ENCODE measurements at places on chromosomes 5 and 9. TPM values are rescaled to one million over a fixed set of nuclear protein-coding genes. Genes with fewer than 3 reads are reported as not detected.

Gene TENT4A
- 39.3 TPM for total RNA-seq

Gene SPATA31E1
- not detected for total RNA-seq

Gene ENC1
- 24.5 TPM for total RNA-seq

DNA sequence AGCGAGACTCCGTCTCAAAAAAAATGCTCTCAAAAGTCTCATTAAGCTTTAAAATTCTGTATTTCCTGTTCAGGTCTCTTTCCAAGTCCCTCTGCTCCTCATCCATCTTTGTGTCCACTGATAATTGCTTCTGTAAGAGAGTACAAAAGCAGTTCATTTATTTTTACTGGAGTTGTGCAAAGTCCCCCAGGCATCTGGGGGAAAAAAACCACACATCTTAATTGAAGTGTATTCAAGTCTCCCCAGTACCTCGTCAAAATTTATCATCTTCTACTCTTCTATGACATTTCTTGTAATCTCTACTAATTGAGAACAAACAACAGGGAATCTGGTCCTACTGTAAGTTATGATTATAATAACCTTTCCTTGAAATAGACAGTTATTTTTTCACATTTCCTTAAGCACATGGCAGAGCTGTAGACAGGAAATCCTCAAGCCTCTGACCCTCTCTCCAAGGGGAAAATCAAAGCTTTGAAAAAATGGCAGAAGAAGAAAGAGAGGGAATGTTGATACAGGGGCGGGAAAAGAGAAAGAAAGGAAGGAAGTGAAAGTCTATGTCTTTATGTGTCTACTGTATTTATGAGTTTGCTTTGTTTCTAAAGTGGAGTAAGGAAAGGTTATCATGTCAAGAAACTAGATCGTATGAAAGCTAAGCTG is 51.5 kb downstream of the RAI14 start:
- no peaks in the 10 kb centered on the region for H3K27me3 ChIP-seq
- no peak overlapping the region for H3K27ac ChIP-seq
- H3K4me3 ChIP-seq: no peak overlapping the region

DNA sequence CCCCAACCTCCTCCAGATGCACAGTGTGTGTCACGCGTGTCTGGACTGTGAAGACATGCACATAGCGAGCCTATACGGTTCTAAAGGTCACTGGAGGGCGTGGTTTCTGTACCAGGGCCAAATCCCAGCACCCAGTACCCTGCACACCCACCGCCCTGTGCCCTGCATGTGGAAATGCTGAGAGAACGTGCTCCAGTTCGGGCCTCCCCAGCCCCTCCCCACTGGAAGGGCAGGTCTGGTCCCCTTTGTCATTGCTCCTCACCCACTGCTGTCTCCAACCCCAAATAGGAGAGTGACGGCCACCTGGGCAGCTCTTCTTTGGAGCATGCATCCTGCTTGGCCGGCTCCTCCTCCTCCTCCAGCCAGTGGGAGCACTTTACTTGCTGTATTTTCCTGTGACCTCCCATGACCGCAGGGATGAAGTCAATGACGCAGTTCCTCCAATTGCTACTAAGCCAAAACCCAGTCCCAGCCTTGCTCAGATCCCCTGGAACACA is 116.7 kb downstream of the WNK2 start:
- no peak overlapping the region for H3K4me3 ChIP-seq
- H3K27ac ChIP-seq: no peak overlapping the region
- H3K36me3 ChIP-seq: no peaks in the 10 kb centered on the region
- H3K4me1 ChIP-seq: no peaks in the 10 kb centered on the region
- no peaks in the 10 kb centered on the region for H3K27me3 ChIP-seq
- no peak for DNase-seq

DNA sequence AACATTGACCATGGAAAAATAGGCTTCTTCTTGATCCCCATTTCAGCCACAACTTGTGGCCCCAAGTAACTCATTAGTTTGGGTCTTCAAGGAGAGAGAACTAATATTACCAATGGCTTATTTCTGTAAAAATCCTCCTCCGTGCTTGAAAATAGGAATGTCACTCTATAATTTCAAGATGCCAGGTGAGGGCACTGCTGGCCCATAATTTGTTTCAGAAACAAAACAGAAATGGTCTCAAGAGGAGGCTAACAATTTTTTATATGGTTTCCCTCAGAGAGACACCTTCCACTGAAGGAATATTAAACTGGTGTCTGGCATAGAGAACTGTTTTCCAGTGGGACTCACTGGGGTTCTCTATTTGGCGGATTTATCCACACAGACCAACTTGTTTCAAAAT is 437.0 kb upstream of the TRPC7 start:
- H3K27ac ChIP-seq: no peak overlapping the region
- peak; percentile 56 for DNase-seq
- H3K4me3 ChIP-seq: no peak overlapping the region
- H3K4me1 ChIP-seq: peaks cover 8% of the 10 kb centered on the region
- no peaks in the 10 kb centered on the region for H3K27me3 ChIP-seq

GRCh38 chr5:134503937-134504437 is 21.5 kb upstream of the JADE2 start:
- H3K36me3 ChIP-seq: no peaks in the 10 kb centered on the region
- H3K4me3 ChIP-seq: peak overlapping the region; percentile 11
- peaks cover 66% of the 10 kb centered on the region for H3K4me1 ChIP-seq
- no peaks in the 10 kb centered on the region for H3K27me3 ChIP-seq
- DNase-seq: peak; percentile 16

GRCh38 chr5:134100283-134101091 is 14.0 kb upstream of the TCF7 start:
- H3K4me3 ChIP-seq: no peak overlapping the region
- H3K36me3 ChIP-seq: no peaks in the 10 kb centered on the region
- peaks cover 5% of the 10 kb centered on the region for H3K4me1 ChIP-seq
- no peaks in the 10 kb centered on the region for H3K27me3 ChIP-seq

DNA sequence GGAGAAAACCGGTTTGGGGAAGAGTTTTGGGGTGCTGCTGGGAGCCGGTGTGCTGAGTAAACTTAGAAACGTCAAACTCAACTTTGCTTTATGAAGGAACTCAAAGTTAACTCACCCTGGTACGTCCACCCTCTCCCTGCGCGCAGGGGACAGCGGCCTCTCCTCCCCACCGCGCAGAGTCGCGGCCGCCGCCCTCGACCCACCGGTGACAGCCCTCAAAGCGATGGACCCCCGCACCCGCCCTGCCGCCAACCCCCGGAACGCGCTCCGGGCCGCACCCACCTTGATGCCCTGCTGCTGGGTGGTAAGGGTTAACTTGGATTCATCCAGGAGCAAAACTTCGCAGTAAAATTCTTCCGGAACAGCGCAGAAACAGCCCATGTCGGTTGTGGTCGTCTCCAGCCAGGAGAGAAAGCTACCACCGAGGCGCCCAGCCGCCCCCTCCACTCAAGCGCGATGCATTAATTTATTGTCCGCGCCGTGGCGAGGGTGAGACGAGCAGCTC is 366 bp downstream of the EPB41L4A start:
- no peaks in the 10 kb centered on the region for H3K36me3 ChIP-seq
- no peak for DNase-seq
- no peak overlapping the region for H3K27ac ChIP-seq
- peak overlapping the region; percentile 60 for H3K4me3 ChIP-seq

- no peaks in the 10 kb centered on the region for H3K27me3 ChIP-seq
- peaks cover 20% of the 10 kb centered on the region for H3K4me1 ChIP-seq
- DNase-seq: peak; percentile 64
- no peaks in the 10 kb centered on the region for H3K36me3 ChIP-seq
- H3K4me3 ChIP-seq: no peak overlapping the region
Observed at GRCh38 chr9:12961276-12961809, 186.5 kb downstream of the LURAP1L start.

DNA sequence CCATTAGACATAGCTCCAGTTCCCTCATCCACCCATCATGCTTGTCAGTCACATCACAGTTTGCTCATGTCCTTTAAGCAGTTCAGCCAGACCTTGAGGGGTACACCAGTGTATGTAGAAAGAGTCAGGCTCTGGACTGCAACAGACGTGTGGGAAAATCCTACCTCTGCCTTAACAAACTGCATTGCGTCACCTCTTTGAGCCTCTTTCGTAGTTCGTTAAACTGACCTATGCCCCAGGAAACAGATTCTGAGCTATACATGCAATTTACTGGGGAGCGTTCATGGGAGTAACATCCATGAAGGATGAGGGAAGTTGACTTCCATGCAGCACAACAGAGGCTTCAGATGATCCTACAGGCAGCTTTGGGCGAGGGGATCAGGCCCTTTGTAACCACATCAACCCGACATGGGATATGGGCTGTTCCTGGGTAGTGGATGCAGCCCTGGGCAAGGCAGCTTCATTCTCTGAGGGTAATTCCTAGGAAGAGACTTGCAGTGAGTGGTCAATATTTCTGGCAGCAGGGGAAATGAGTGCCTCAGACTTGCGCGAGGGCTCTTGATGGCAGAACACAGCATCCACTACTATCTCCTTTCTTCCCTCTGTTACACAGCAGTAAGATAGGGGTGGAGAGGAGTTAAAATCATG is 4.3 kb downstream of the SPINK4 start:
- H3K27ac ChIP-seq: no peak overlapping the region
- no peak for DNase-seq
- no peaks in the 10 kb centered on the region for H3K4me1 ChIP-seq

DNA sequence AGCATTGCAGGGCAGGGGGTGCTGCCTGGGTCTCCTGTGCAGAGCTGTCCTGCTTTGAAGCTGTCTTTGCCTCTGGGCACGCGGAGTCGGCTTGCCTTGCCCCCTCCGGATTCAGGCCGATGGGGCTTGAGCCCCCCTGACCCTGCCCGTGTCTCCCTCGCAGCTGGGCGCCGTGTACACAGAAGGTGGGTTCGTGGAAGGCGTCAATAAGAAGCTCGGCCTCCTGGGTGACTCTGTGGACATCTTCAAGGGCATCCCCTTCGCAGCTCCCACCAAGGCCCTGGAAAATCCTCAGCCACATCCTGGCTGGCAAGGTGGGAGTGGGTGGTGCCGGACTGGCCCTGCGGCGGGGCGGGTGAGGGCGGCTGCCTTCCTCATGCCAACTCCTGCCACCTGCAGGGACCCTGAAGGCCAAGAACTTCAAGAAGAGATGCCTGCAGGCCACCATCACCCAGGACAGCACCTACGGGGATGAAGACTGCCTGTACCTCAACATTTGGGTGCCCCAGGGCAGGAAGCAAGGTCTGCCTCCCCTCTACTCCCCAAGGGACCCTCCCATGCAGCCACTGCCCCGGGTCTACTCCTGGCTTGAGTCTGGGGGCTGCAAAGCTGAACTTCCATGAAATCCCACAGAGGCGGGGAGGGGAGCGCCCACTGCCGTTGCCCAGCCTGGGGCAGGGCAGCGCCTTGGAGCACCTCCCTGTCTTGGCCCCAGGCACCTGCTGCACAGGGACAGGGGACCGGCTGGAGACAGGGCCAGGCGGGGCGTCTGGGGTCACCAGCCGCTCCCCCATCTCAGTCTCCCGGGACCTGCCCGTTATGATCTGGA is 2.7 kb downstream of the CEL start:
- H3K36me3 ChIP-seq: no peaks in the 10 kb centered on the region
- H3K4me3 ChIP-seq: no peak overlapping the region
- no peak for DNase-seq
- H3K4me1 ChIP-seq: no peaks in the 10 kb centered on the region
- H3K27me3 ChIP-seq: no peaks in the 10 kb centered on the region

- DNase-seq: peak; percentile 70
- no peak overlapping the region for H3K4me3 ChIP-seq
- H3K36me3 ChIP-seq: no peaks in the 10 kb centered on the region
- H3K27ac ChIP-seq: no peak overlapping the region
Observed at GRCh38 chr5:173581408-173582215, 34.8 kb downstream of the BOD1 start.

- no peak overlapping the region for H3K27ac ChIP-seq
- H3K4me3 ChIP-seq: no peak overlapping the region
- no peaks in the 10 kb centered on the region for H3K27me3 ChIP-seq
- H3K36me3 ChIP-seq: no peaks in the 10 kb centered on the region
- H3K4me1 ChIP-seq: no peaks in the 10 kb centered on the region
Observed at GRCh38 chr5:116506488-116506887, 68.1 kb downstream of the SEMA6A start.

GRCh38 chr9:125655066-125655633 is 51.9 kb downstream of the MAPKAP1 start:
- DNase-seq: no peak
- peaks cover 8% of the 10 kb centered on the region for H3K4me1 ChIP-seq
- no peaks in the 10 kb centered on the region for H3K27me3 ChIP-seq
- no peaks in the 10 kb centered on the region for H3K36me3 ChIP-seq

GRCh38 chr9:129166623-129167557 is 11.2 kb downstream of the IER5L start:
- H3K4me3 ChIP-seq: peak overlapping the region; percentile 51
- no peaks in the 10 kb centered on the region for H3K36me3 ChIP-seq
- H3K4me1 ChIP-seq: peaks cover 45% of the 10 kb centered on the region
- DNase-seq: peak; percentile 86
- no peaks in the 10 kb centered on the region for H3K27me3 ChIP-seq

GRCh38 chr9:133344979-133345378 is 3.0 kb downstream of the MED22 start:
- H3K4me1 ChIP-seq: peaks cover 13% of the 10 kb centered on the region
- H3K36me3 ChIP-seq: peaks cover 16% of the 10 kb centered on the region
- H3K4me3 ChIP-seq: no peak overlapping the region
- no peak for DNase-seq
- no peaks in the 10 kb centered on the region for H3K27me3 ChIP-seq
- no peak overlapping the region for H3K27ac ChIP-seq

DNA sequence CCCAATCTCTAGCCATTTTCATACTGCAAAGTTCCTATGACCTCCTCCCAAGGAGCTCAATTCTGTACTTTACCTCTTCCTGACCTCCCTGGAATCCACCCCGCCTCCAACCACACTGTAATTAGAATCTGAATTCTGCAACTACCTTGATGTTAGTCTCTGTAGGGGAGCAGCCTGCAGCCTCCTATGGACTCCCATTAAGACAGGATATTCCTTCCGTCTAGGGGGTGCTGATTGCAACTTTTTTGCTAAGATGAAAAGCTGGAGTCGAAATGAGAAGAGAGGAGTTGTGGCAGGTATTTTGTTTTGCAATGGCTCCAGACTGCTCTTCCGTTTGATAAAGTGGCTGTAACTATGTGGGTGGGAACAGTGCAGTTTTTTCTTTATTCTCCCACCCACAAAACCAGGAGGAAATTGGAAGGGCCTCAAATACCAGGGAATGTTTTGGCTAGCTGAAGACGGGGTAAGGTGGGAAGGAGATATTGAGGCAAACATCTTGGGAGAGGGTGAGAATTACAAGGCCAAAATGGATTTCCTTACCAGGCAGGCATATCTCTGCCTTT is 23.8 kb downstream of the ANXA2R start:
- no peak for DNase-seq
- H3K27ac ChIP-seq: no peak overlapping the region
- no peaks in the 10 kb centered on the region for H3K27me3 ChIP-seq
